M059J (cell line): ENCODE measurements at places on chromosomes 2 and 18. TPM values are rescaled to one million over a fixed set of nuclear protein-coding genes. Genes with fewer than 3 reads are reported as not detected.

NTSR2 gene
- total RNA-seq, result 0.12 TPM in 1 of 2 replicates, not detected in the other

CD8B gene
- total RNA-seq, result not detected in 2 replicates

NPPC gene
- total RNA-seq, result not detected in 2 replicates

GRCh38 chr2:241803387-241804325, 5.3 kb upstream of the NEU4 start:
- DNase-seq, result peak; percentile 22
